A549 (cell line): ENCODE measurements at places on chromosomes 3 and 15.

- DNase-seq, result no peak
Observed at GRCh38 chr15:101124731-101125451, 127.0 kb downstream of the CHSY1 start.

GRCh38 chr15:71999807-72000206 is 118.1 kb downstream of the MYO9A start:
- DNase-seq, result no peak

GRCh38 chr15:44711743-44712345 is 527 bp downstream of the B2M start:
- no peak for DNase-seq

- no peak for DNase-seq
Observed at GRCh38 chr3:167253037-167253436, 127.1 kb downstream of the ZBBX start.

- no peak for DNase-seq
Observed at GRCh38 chr3:134709561-134710312, 58.9 kb upstream of the KY start.

DNA sequence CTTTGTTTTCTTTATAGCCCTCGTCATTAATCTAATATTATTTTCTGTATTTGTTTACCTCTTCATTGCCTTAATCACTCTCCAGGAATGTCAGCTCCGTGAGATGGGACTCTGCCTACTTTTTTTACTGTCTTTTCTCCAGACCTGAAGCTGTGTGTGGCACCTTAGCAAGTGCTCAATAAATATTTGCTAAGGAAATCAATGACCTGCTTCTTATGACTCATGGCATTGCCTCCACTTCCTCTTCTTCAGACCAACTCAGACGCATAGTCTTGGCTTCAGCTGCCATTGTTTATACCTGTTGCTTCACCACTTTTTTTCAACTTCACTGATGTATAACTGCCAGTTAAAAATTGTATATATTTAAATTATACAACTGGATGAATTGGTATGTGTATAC is 218.5 kb upstream of the CMC1 start:
- no peak for DNase-seq

DNA sequence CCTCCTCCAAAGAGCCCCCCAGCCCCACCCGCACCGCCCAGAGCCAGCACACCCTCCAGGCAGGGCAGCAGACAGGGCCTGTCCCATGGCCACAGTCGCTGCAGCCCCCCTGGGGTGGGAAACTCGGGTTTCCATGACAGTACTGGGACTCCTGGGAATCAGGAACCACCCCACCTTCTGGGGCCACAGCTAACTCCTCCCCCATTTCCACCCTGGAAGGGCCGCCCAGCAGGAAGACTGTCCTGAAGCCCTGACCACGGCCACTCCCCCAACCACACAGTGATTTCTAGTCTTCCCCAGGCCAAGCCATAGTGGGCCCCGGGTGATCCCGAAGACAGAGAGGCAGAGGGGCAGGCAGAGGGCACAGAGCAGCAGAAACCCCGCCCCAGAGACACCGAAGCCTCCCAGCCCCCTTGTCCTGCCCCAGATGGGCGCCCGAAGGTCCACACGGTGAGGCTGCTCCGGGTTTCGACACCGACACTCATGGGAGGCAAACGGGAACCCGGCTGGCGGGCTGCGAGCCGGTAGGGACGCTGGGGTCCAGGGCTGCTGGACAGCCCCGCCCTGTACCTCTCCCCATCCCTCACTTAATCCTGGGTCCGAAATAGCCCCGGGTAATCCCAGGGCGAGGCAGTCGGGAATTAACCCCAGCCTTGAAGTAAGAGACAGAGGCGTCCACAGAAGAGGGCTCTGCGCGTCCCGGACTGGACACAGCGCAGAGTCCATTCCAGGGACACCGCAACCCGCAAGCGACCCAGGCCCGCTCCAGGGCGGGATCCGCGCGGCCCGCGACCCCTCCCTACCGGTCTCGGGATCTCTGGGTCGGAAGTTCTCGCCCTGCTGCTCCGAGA is 138.4 kb downstream of the NUP210 start:
- DNase-seq, result peak; percentile 74

DNA sequence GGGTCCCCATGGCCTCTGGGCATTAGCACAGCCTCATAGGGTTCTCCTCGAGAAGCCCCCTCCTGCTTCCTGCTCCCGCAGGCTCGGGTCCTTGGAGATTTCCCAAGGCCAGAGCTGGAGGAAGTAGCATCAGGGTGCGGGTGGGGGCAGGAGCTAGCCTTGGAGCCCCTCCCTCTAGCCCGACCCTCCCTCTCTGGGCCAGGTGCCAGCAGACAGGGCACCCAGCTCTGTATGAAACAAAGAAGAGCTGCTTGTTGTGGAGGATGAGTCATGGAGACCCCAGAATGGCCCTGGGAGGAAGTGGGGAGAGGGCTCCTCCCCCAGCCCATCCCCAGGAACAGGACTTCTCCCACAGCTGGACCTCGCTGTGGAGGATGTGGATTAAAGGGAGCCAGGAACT is 29.2 kb downstream of the EPHB3 start:
- DNase-seq, result no peak

DNA sequence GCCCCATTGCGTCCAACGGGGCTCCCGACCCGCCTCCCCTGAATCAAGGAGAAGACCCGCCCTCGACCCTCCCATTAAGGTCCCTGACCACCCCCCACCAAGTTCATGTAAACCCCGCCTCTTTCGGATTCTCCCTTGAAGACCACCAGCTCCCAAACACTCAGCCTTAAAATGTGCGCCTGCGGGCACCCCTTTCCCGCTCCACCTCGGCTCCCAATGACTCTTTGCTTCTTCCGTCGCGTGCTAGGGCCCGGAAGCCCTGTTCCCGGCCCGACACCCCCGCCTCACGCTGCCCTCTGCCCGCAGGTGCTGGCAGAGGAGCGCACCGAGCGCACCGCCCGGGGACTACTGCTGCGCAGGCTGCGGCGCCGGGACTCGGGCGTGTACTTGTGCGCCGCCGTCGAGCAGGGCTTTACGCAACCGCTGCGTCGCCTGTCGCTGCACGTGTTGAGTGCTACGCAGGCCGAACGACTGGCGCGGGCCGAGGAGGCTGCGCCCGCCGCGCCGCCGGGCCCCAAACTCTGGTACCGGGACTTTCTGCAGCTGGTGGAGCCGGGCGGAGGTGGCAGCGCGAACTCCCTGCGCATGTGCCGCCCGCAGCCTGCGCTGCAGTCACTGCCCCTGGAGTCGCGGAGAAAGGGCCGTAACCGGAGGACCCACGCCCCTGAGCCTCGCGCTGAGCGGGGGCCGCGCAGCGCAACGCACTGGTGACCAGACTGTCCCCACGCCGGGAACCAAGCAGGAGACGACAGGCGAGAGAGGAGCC is 2.7 kb upstream of the LSMEM2 start:
- no peak for DNase-seq

- no peak for DNase-seq
Observed at GRCh38 chr3:181721046-181721875, 9.5 kb downstream of the SOX2 start.

DNA sequence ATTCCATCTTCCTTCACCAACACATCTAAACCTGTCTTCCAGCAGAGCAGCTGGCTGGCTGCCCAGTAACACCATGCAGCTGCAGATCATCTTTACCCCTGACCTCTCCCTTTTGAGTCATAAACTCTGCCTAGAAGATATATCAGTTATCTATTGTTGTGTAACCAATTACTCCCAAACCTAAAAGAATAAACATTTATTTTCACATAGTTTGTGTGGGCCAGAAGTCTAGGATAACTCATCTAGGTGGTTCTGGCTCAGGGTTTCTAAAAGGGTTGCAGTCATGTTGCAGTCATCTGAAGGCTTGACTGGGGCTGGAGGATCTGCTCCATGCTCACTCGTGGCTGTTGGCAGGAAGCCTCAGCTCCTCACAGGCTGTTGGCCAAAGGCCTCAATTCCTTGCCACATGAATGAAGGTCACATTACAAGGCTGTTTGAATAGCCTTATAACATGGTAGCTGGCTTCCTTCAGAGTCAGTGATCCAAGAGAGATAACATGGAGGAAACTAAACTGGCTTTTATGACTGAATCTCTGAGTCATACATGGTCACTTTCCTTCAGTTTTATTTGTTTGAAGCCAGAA is 92.8 kb downstream of the GOLIM4 start:
- no peak for DNase-seq
